ENCODE measurements at places on chromosomes 5 and 9.

GRCh38 chr5:112554101-112554977 lies 135.3 kb upstream of the EPB41L4A start:
- no peak for DNase-seq

DNA sequence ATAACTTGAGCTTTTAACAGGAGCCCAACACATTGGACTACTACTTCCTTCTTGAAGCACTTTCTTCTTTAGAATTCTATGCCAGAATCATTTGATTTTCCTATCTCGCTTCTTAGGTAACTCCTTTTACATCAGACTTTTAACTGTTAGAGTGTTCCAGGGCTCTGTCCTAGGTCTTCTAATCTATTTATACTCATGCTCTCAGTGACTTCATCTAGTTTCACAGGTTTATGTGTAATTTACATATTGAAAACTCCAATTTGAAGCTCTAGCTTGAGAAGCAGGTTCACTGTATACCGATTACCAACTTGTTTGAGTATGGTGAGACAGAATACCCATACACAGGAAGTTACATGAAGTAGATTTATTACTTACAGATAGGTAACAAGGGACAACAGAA lies 11.3 kb downstream of the SHOC1 start:
- no peak for DNase-seq

DNA sequence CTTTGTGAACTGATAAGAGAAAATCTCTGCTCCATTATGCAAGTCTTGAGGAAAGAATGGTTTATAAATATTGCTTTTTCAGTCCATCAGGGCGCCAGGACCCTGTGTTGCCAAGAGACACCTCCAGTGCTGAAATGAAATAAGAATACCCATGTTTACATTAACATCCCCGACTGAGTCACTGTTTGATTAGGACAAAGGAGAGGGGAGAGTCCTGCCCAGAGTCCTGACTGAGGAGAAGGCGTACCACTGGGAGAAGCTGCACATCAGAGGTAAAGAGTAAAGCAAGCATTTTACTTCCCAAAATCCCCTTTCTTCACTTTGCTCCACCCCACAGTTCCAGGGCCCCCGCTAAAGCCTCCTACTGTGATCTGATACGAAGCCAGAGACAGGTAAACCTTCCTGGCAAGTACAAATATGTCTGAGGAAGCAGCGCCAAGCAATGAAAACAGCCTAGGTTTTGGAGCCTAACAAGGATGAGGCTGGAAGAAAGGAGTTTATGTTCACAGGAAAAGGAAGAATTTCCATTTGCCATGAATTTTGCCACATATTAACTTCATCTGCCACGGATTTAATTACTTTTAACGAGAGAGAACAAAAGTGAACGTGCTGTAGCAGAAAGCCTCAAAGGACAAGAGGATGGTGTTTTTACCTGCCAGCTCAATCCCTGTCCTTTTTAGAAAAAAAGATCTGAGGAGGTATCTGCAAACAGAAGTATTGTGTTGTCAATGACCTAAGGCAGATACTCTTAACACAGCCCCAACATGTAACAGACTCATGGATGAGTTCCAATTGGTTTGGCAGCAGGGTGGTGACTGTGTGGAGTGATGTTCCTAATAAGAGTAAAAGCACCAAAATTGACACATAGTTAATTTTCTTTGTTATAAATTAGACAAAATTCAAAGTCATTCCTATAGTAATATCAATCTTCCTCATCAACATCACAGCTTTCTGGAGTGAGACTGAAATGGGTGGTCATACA lies 209.4 kb upstream of the TLE4 start:
- no peak for DNase-seq

GRCh38 chr9:116243708-116244107 lies 90.1 kb downstream of the PAPPA start:
- no peak for DNase-seq

- DNase-seq, result peak; percentile 9
Measured at GRCh38 chr5:13866792-13867191, 77.7 kb downstream of the DNAH5 start.

GRCh38 chr9:19550009-19550408 lies 141.2 kb downstream of the ACER2 start:
- DNase-seq, result no peak

- DNase-seq, result no peak
Measured at GRCh38 chr5:132838516-132839282, 8.3 kb upstream of the SHROOM1 start.

- DNase-seq, result no peak
Measured at GRCh38 chr9:26639761-26640160, 252.8 kb downstream of the CAAP1 start.

DNA sequence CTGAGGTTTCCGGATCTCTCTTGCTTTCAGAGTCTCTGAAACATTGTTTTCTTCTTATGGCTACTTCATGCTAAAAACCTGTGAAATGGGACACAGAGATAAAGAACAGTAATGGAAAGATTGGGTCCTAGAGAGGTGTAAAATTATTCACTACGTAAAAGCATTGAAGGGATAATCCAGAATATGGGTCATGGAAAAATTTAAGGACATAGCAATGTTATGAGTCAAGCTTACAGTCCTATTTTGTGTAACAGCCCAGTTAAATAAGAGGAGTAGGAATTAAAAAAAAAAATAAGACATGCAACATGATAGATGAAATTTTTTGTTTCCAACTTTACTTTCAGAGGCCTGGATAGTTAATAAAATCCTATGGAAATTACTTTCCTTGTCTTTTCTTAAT lies 61.9 kb upstream of the ELL2 start:
- DNase-seq, result no peak

GRCh38 chr5:80930940-80931339 lies 29.2 kb upstream of the RASGRF2 start:
- no peak for DNase-seq
